ENCODE measurements at places on chromosomes 5 and 9.

DNA sequence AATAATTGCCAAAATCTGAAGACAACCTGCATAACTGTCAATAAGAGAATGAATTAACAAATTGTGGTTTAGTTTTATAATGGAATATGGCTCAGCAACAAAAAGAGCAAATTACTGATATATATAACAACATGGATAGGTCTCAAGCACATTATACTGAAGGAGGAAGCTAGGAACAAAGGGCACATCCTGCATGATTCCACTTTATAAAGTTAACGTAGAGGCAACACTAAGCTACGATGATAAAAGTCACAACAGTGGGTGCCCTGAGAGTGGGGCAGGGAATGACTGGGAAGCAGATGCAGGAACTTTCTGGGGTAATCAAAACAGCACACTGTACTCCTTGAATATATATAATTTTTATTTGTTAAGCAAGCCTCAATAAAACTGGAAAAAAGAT lies 165.2 kb downstream of the RMI1 start:
- DNase-seq, result no peak

DNA sequence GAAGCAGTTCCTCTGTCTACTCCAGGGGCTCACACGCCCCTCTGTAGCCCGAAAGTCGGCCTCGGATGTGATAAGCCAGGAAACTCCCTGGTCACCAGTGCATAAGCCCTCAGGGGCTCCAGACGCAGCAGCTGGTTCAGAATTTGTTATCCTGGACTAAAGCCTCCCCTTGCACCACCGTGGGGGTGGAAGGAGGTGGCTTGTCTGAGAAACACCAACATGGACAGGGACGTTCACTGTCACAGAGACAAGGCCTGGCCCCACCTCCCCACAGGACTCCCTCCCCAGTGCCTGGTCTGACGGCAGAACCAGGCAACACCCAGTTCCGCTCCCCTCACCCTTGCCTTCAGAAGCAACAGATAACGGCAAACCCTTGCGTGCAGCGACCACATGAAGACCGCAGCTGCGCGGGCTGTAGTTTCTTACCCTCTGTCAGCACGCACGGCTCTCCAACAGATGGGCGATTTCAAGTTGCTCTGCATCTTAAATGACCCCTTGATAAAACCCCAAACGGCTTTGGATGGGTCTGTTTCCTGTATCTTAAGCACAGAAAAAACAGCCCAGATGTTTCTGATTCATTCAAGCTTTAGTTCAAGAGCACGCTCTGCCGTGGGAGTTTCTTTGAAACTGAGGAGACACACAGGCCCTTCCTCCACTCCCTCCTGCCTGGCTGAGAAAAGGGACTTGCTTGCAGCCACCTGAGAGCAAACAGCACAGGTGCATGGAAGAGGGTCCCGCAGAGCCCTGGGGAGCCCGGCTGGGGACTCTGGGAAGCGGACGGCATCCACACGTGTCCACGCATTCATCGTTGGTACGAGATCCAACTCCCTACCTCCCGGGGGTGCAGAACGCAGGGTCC lies 44.7 kb upstream of the NKD2 start:
- peak; percentile 95 for DNase-seq

GRCh38 chr9:121675969-121676822 lies 24.8 kb downstream of the DAB2IP start:
- DNase-seq, result no peak

- DNase-seq, result no peak
These were observed 72.7 kb downstream of the EPB41L4B start for GRCh38 chr9:109248133-109248581.

DNA sequence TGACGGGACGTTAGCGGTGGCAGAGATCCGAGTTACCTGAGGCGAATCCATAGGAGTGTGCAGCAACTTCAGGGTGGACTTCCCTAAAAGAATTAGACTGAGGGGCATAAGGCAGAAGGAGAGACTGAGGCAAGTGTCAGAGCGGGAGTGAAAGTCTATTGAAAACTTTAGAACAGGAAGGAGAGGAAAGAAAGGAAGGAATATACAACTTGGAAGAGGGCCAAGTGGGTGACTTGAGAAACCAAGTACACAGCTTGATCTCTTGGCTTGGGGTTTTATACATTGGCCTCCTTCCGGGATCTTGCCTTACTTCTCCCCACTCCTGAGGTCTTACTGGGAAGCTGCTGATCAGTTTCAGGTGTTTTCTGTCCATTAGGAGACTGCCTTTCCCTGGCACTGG lies 84.9 kb downstream of the SNX18 start:
- no peak for DNase-seq

Measured in CMK (cell line).